ENCODE measurements at places on chromosomes 3 and 15.

DNA sequence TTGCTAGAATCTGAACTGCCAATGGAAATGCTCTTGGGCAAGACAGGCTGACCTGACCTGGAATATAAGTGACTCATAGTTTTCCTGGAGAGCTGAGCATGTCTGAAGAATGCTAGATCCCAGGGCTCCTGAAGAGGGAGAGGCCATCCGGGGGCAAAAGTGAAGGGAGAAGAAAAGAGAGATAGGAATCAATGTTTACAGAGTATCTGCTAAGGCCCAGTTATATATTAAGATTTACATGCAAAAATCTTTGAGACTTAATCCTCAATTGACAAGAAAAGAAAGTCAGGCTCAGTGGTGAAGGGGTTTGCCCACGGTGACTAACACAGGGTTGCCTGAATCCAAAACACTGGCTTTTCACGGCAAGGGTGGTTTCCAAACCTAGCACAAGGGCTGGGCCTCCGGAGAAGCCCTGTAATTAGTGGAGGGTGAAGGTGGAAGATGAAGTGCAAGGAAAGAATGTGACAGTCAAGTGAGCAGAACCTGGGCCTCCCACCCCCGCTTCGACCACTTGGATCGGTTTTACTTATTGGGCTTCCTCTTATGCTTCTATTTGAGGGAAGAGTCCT, 91.7 kb upstream of the FGF12 start:
- DNase-seq, result peak; percentile 85

GRCh38 chr3:17183951-17184550, 299.3 kb downstream of the PLCL2 start:
- peak; percentile 64 for DNase-seq

DNA sequence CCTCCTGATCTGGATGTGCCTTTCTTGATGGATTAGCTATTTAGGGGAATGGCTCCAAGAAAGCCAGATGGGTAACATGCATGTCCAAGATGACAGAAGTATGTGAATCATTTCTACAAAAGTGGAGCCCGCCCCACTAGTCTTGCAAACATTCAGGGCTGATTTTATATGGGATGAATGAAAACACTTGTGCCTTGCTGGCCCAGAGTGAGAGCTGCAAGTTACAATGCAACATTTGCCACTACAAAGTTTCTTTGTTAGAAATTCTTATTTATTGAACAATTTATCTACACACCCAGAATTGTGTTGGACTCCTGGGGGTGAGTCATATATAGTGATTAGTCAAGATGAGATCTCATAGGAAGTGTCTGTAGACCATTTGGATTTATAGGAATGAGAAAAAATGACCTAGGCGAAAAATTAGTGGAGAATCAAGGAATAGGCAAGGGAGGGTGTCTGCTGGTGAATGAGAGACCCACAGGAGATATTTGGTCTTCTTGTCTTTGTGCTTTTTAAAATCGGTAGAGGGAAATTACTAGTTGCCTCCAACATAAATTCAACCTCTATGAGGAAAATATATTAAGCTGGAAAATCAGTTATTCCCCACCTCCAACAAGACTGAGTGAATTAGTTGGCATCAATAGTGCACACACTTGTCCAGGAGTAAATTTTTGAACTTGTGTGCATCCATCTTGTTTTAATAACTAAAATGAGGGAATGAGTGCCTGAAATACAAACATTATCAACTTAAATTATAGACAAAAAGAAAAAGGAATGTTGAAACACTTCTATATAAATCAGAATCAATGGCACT, 53.5 kb upstream of the DCBLD2 start:
- DNase-seq, result peak; percentile 83

DNA sequence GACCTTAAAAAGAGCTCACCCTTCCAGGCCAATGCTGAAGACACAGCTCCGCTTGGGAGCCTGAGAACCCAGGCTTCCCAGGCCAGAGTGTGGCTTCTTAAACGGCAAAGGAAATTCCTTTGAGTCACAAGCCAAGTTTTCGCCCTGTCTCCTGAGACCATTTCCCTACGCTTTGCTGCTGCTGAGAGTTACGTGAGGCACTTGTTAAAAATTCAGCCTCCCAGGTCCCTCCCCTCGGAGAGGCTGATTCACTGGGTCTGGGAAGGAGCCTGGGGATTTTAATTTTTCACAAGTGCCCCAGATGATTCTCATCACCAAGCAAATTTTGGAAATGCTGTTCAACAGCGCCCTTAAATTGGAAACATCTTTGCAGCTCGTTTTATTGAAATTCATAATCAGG, 25.5 kb downstream of the RLBP1 start:
- DNase-seq, result peak; percentile 91

GRCh38 chr3:48982016-48982415, 8.0 kb upstream of the P4HTM start:
- DNase-seq, result no peak

DNA sequence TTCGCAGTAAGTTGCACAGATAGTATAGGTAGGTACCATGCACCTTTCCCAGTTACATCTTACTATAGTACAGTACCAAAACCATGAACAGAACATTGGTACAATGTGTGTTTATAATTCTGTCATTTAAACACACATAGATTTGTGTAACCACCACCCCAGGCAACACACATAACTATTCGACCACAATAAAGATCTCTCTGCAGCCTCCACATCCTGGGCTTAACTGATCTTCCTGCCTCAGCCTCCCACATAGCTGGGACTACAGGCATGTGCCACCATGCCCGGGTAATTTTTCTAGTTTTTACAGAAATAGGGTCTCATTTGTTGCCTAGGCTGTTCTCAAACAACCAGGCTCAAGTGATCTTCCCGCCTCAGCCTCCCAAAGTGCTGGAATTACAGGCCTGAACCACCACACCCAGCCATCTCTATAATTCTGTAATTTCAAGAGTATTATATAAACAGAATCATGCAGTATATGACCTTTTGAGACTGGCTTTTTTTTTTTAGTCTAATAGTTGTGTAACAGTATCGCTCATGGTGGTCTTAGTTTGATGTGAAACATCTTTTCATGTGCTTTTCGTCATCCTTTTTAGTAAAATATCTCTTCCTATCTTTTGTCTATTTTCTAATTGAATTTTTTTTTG, 13.3 kb upstream of the TMF1 start:
- DNase-seq, result no peak

DNA sequence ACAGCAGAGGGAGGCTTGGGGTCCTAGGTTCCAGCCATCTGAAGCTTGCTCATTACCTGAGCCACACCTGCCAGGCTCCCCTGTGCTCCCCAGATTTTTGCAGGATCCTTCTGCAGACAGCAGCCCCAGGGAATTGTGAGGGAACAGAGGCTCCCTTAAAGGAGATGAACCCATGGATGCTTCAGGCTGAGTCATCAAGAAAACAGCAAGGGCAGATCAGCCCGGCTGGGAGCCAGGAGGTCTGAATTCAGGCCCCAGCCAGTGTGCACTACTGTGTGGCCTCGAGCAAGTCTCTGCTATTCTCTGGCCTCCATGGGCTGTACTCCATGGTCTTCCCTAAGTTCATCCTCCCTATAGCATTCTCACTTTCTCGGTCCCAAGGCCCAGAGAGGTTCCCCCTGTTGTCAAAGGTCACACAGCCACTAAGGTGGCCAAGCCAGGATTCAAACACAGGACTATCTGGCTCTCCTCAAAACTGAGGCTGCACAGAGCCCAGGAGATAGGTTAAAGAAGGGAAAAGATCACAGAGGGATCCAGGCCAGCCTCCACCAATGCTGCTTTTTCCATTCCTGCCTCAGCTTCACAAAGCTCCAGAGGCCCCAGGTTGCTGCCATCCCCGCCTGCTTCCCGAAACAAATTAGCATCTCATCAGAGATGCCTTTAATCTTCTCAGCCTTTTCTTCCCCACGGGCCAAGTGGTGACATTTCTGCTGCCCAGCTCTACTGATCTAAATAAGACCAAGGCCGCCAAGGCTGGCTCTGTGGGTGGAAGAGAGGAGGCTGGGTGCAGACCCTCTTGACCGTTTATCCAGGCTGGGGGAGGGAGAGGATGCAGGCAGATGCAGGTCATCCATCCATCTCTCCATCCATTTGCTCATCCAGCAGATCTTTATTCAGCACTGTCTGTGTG, 21.2 kb upstream of the GRIP2 start:
- DNase-seq, result peak; percentile 49

GRCh38 chr3:13243586-13243985, 170.4 kb upstream of the IQSEC1 start:
- no peak for DNase-seq

DNA sequence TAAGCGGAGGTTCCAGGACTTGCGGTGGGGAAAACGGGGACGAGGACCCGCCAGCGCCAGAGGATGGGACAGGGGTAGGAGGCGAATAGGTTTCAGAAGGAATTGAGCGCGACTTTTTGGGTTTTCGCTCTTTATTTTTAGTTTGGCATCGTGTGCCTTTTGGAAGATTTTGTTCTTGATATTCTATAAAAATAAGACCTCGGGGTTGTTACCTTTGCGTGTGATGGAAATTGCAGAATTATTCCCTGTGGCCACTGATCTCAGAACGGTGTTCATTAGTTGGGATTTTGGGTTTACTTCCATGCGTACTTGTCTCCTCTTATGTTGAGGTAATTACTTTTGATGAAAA, 453 bp upstream of the CCDC14 start:
- no peak for DNase-seq

GRCh38 chr3:180223268-180223667, 186.5 kb upstream of the PEX5L start:
- no peak for DNase-seq

GRCh38 chr3:11154036-11154952, at the start of gene HRH1:
HRH1 (plus strand) TSS chr3:11154493; CDS start chr3:11259038, 104,545 bp downstream.
- DNase-seq, result no peak

DNA sequence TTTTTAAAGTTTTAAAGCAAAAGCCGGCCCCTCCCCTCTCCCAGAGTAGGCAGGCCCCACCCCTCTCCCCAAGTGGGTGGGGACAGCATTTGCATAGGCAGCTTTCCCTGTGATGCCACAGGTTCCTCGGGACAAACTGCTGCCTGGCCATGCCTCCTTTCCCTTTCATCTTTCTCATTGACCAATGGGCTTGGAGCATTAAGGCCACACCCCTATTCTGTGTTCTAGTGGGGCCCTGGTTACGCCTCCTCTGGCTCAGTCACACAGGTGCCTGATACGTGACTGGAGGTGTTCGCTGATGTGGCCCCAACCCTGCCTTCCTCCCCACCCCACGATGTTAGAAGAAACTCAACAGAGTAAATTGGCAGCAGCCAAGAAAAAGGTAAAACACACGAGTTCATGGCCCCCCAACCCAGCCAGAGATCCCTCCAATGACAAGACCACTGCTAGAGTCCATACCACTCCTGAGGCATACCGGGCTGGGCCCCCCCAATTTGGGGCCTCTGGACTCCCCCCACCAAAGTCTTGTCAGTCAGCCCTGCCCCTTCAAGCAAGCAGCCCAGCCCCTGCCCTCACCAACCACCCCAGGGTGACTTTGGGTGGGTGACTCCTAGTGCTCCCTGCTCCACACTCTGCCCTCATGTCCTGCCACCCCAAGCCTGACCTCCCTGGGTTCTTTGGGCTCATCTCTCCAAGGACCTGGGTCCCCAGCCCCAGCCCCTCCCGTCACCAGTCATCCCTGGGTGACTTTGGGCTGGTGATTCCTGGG, 62.8 kb upstream of the CSPG4 start:
- DNase-seq, result no peak

DNA sequence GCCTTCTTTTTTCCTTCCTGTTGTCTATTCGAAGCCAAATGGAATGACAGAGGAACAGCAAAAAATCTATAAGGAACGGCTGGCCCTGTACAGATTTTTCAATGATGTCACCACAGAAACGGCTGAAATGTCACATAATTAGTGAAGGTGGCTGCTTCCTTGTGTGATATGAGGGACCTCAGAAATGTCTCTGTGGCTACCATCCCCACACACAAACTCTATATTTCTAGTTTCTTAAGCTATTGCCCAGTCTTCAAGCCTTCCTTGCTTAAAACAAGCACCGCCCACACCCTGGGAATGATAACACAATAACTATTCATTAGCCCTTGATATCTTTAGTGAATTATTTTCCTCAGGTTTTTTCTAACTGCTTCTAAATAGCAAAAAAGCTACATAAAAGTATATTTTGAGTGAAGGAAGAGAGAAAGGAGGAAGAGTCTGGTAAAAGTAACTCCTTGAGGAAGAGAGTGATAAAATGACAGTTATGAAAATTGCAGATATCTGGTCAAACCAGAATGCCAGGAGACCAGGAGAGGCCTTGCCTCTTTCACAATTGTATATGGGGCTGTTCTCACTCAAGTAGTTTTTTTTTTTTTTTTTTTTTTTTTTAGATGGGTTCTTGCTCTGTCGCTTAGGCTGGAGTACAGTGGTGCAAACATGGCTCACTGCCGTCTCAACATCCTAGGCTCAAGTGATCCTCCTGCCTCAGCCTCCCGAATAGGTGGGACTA, 38.7 kb downstream of the FMN1 start:
- no peak for DNase-seq

DNA sequence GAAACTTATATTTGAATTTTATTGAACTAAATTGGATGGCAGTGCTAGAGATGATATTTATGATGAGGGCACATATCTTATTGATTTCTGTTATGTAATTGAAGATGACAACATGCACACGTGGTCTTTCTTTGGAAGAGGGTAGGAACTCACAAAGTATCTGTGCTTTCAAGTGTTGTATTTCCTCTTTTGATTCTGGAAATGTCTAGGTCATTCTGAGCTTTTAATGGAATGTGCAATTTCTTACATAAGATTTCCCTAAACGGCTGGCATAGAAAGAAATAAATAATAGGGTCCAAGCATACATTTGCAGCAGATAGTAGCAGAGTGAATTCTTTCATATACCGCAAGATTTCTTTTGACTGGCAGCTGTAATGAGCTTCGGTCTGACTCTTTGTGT, 10.1 kb upstream of the GPR171 start:
- DNase-seq, result no peak

GRCh38 chr3:39401983-39402382, 4.5 kb upstream of the RPSA start:
- peak; percentile 19 for DNase-seq

DNA sequence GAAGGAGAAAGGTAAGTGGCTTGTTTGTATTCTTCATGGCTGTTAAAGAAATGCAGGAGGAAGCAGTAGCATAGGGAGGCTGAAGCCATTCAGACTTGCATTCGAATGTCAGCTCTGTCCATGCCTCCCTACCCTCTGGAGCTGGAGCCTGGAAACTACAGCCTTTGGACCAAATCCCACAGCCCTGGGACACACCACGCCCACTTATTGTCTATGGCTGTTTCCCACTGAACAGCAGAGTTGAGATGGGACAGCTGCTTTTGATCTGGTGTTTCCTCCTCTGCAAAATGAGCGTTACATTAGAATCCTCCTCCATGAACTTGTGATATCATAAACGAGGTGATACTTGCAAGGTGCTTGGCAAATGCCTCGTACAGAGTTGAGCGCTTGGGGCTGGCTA, 3.6 kb downstream of the FAM107A start:
- no peak for DNase-seq

- no peak for DNase-seq
Observed at GRCh38 chr15:90497912-90498311, 31.8 kb upstream of the CRTC3 start.

- peak; percentile 84 for DNase-seq
Observed at GRCh38 chr3:131349946-131350347, 31.6 kb upstream of the NUDT16 start.

GRCh38 chr15:86445579-86446252, 366.0 kb downstream of the AGBL1 start:
- no peak for DNase-seq
